ENCODE measurements at places on chromosomes 1 and 21. TPM values are rescaled to one million over a fixed set of nuclear protein-coding genes. Genes with fewer than 3 reads are reported as not detected.

Gene MTMR11
- total RNA-seq, result 6.9 TPM

Gene FHAD1
- total RNA-seq, result not detected

Gene FBLIM1
- not detected for total RNA-seq

Gene PGLYRP3
- total RNA-seq, result not detected

- no peak overlapping the region for H3K4me3 ChIP-seq
- H3K4me1 ChIP-seq, result no peaks in the 10 kb centered on the region
- DNase-seq, result peak; percentile 4
- H3K27me3 ChIP-seq, result no peaks in the 10 kb centered on the region
- H3K36me3 ChIP-seq, result no peaks in the 10 kb centered on the region
Measured at GRCh38 chr1:164716992-164717703, 158.2 kb downstream of the PBX1 start.

DNA sequence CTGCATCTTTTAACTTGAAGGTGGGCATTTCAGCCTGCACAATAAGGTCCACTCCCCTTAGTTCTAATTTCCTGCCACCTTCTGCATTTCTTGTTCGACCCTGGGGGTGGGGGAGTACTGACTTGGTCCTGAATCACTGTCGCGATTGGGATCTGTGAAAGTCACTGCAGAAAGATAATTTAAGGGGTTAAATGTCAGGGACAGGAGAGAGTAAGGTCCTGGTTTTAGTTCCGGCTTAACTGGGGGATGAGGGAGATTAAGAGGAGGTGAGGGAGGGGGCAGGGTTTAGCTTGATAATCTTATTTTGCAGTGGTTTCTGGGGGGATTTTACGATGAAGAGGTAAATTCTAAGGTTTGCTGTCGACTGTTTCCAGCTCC lies 128.1 kb downstream of the MRPS6 start:
- peak overlapping the region; percentile 76 for H3K4me3 ChIP-seq
- peaks cover 62% of the 10 kb centered on the region for H3K4me1 ChIP-seq
- no peak for DNase-seq
- peak overlapping the region; percentile 87 for H3K27ac ChIP-seq
- H3K36me3 ChIP-seq, result no peaks in the 10 kb centered on the region

- peaks cover 92% of the 10 kb centered on the region for H3K4me1 ChIP-seq
- H3K4me3 ChIP-seq, result no peak overlapping the region
- H3K27me3 ChIP-seq, result no peaks in the 10 kb centered on the region
Measured at GRCh38 chr1:2238361-2239012, 10.4 kb downstream of the SKI start.

GRCh38 chr21:33362044-33362555 lies 37.3 kb downstream of the IFNAR1 start:
- peaks cover 23% of the 10 kb centered on the region for H3K4me1 ChIP-seq
- no peaks in the 10 kb centered on the region for H3K27me3 ChIP-seq
- H3K27ac ChIP-seq, result peak overlapping the region; percentile 88
- peaks cover 6% of the 10 kb centered on the region for H3K36me3 ChIP-seq
- DNase-seq, result peak; percentile 56

DNA sequence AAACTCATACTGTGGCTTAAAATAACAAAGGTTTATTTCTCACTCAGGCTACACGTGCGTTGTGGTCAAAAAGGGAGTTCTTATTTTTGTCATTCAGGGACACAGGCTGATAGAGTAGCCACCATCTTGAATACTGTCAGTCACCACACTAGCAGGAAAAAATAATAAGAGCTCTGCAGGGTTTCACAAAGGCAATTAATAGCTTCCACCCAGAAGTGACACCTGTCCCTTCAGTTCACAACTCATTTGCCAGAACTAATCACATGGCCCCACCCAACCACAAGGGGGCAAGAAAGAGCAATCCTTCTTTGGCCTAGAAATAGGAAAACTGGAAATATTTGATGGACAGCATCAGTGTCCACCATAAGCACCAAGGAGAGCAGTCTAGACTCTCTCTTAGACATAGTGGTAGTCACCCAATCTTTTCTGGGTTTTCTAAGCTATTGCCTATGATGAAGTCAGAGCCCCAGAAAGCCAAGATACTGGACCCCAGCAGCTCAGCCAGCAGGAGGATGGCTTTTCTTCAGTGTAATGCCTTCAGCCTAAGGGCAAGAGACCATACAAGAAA lies 8.2 kb downstream of the HAPLN2 start:
- H3K27ac ChIP-seq, result no peak overlapping the region
- no peak overlapping the region for H3K4me3 ChIP-seq
- H3K4me1 ChIP-seq, result peaks cover 8% of the 10 kb centered on the region
- peak; percentile 26 for DNase-seq

DNA sequence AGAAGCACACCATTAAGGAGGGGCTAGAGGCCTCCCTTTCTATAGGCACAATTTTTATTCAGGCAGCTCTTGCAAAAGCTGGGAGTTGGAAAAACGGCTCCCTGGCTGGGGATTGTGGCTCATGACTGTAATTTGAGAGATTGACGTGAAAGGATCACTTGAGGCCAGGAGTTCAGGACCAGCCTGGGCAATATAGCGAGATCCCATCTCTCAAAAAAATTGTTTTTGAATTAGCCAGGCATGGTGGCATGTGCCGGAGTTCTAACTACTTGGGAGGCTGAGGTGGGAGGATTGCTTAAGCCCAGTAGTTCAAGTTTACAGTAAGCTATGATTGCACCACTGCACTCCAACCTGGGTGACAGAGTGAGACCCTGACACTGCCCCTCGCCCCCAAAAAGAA lies 23.9 kb upstream of the NRDC start:
- peaks cover 27% of the 10 kb centered on the region for H3K27me3 ChIP-seq
- H3K36me3 ChIP-seq, result peaks cover 2% of the 10 kb centered on the region
- no peak overlapping the region for H3K27ac ChIP-seq
- peaks cover 5% of the 10 kb centered on the region for H3K4me1 ChIP-seq
- no peak overlapping the region for H3K4me3 ChIP-seq
- no peak for DNase-seq

- H3K27ac ChIP-seq, result no peak overlapping the region
- no peak for DNase-seq
- H3K27me3 ChIP-seq, result peaks cover 6% of the 10 kb centered on the region
Measured at GRCh38 chr1:237012788-237013383, 8.6 kb upstream of the MT1HL1 start.

DNA sequence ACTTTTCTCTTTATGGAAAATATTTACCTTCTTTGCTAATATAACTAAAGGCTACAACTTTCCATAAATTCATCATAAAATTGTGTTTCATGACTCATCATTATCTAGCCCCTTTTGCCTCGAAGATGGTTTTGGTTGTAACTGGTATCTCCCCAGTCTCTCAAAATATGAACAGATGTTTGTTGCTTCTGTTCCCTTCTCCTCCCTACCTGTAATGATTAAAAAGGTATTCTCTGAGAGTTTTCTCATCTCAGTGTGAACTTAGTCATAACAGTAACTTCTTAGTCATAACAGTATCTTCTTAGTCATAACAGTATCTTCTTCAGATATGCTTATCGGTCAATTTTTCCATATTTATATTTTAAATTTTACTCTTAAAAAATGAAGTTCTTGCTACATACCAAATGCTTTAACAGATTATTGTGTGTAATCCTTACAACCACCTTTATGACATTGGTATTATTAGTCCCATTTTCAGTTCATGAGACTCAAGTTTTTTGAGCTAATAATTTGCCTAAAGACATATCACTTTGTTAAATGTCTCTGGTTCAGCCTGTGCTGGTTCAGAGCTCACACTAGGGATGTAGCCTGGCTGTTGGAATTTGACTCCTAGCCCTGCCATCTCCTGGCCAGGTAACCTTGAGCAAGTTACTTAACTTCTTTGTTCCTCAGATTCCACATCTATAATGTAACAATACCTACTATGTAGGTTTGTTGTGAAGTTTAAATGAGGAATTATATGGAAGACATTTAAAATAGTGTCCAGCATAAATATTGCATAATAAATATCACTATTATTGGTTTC lies 32.6 kb downstream of the ATP1B1 start:
- H3K27me3 ChIP-seq, result no peaks in the 10 kb centered on the region
- H3K4me3 ChIP-seq, result no peak overlapping the region
- no peak for DNase-seq
- H3K27ac ChIP-seq, result peak overlapping the region; percentile 95

DNA sequence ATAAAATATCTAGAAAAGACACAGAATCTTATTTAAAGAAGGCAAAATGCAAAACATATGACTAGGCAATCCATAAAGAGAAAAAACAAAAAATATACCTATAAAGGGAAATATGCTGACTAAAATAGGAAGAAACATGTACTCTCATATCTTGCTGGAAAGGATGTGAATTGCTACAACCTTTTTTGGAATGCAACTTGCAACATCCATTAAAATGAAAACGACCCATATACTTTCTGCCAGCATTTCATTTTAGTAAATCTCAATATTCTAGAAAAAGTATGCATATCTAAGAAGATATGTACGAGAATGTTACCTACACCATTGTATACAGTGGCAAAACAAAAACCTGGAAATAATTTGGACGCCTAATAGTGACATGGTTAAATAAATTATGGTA lies 56.6 kb downstream of the EDEM3 start:
- H3K4me3 ChIP-seq, result no peak overlapping the region
- no peak for DNase-seq
- H3K27ac ChIP-seq, result no peak overlapping the region
- H3K36me3 ChIP-seq, result peaks cover 19% of the 10 kb centered on the region
- no peaks in the 10 kb centered on the region for H3K27me3 ChIP-seq

- DNase-seq, result no peak
- H3K36me3 ChIP-seq, result peaks cover 12% of the 10 kb centered on the region
- H3K4me3 ChIP-seq, result no peak overlapping the region
- peaks cover 23% of the 10 kb centered on the region for H3K4me1 ChIP-seq
Measured at GRCh38 chr1:92291372-92291999, 7.3 kb downstream of the GLMN start.

DNA sequence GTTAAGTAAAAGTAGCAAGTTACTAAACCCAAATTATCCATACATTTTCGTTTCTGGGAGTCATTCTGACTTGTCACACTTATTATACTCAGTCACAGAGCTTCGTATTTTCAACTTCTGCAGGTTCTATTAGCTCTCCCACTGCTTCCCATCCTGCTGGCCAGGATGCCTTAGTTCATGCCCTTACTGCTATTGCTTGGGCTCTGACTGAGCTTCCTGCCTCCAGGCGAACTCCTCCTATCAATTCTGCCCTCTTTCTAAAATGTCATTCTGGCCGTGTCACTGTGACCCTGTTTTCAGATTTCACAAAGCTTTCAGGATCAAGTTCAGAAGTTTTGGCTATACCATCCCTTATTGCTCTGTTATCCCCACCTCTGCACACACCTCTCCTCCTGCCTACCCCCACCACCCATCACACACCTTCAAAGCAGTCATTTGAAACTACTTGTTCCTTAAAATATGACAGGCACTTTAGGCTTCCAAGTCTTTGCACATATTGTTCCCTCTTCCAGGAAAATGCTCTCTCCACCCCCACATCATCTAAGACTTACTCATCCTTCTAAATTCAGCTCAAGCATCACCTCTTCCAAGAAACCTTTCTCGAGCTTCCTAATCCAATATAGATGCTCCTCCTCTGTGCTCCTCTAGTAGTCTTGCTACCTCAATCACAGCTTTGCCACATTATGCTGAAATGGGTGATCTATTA lies 278.0 kb downstream of the BRINP2 start:
- H3K4me1 ChIP-seq, result no peaks in the 10 kb centered on the region
- H3K27ac ChIP-seq, result no peak overlapping the region
- H3K36me3 ChIP-seq, result no peaks in the 10 kb centered on the region
- no peaks in the 10 kb centered on the region for H3K27me3 ChIP-seq
- no peak overlapping the region for H3K4me3 ChIP-seq

DNA sequence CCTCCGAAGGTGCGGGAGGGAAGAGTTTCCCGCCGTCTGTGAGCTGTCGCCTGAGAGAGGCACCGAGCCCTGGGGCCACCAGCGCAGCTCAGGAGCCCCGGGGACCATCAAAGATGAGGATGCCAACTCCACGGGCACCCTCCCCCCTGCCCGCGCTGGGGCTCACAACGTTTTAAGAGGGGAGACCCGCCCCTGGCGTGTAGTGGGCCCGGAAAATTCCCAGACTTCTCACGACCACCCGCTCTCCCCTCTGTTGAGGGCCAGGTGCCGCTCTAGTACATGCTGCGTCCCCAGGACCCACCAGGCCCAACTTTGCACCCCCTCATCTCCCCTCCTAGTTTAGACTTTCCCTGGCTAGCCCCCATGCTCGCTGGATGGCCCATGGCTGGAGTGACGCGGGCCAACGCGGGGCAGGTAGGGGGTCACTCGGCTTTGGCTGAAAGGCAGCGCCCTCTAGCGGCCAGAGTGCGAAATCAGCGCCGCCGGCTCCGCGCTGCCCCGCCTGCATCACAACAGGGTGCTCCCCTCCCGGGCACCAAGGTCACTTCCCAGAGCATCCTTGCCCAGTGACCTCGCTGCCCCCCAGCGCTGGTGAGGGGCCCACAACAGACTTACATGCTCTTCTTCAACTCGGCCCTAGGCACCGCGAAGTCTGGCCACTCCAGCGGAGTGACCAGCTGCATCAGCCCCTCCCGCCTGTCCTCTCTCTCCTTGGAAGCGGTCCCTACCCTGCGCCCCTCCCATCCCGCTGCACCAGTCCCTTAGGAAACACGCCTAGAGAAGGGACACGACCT lies 1.8 kb downstream of the CD160 start:
- peaks cover 34% of the 10 kb centered on the region for H3K4me1 ChIP-seq
- no peak overlapping the region for H3K27ac ChIP-seq
- peaks cover 35% of the 10 kb centered on the region for H3K27me3 ChIP-seq
- peak overlapping the region; percentile 56 for H3K4me3 ChIP-seq
- no peaks in the 10 kb centered on the region for H3K36me3 ChIP-seq
